Tongue (tissue), 3 donors: ENCODE measurements at places on chromosomes 13 and 19.

DNA sequence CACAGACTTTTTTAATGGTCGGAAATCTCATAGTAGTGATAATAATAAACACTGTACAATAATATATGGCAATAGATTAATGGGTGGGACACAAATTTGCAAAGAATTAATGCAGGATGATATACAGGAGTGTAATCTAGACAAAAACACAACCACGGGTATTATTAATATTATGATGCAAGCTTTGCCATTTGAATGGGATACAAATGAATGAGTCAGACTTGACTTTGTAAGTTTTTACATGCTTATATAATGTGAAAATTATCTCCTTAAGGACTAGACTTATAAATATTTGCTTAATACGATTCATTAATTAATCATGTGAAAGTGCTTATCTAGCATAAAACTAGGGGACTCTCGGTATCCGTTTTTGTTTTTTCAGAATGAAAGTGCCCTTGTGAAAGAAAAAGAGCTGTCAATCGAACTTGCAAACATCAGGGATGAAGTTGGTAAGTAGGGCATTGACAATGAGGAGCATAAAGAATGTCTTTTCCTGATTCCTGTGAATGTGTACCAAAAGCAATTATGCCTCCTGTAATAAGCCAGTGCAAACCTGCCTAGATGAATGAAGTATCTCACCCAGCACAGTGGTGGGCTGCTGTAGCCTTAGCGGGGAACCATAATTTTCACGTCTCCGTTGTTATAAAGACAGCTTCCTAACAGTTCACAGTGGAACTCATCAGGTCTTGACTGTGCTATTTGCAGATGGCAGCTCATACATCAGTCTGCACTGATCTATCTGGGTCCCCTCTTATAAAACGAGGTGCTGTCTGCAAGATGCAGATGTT lies 155.7 kb downstream of the SLC7A1 start:
- no peak for DNase-seq

- peak; percentile 86 for DNase-seq
Observed at GRCh38 chr19:7852851-7853769, 21.1 kb downstream of the PRR36 start.

- peak; percentile 94 for DNase-seq
Observed at GRCh38 chr19:34501339-34502320, 20.1 kb downstream of the WTIP start.

DNA sequence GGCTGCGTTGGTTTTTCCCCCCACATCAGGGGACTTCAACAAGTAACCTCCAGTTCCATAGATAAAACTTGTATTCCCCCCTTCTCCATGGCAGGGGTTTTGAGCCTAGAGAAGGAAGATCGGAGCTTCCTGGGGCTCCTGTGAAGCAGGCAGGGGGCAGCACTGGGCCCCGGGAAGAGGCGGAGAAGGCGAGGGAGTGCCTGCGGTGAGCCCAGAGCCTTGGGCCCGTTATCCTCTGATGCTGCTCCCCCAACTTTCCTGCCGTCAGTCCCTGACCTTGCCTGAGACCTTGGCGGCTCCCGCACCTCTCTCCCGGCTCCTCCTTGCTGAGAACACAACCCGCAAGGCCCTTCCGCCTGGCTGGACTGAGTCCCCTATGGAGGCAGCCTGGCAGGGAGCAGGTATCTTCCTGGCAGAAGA lies 2.5 kb downstream of the LIPE start:
- no peak for DNase-seq

GRCh38 chr13:75947448-75947847 lies 311.3 kb downstream of the LMO7 start:
- no peak for DNase-seq

GRCh38 chr19:43662487-43662886 lies 7.5 kb downstream of the PLAUR start:
- no peak for DNase-seq

GRCh38 chr13:113361406-113361805 lies 2.5 kb downstream of the GRTP1 start:
- no peak for DNase-seq

GRCh38 chr19:39852882-39853281 lies 6.7 kb upstream of the FBL start:
- no peak for DNase-seq

- DNase-seq = no peak
Observed at GRCh38 chr19:20162821-20163220, 4.2 kb upstream of the ZNF486 start.

DNA sequence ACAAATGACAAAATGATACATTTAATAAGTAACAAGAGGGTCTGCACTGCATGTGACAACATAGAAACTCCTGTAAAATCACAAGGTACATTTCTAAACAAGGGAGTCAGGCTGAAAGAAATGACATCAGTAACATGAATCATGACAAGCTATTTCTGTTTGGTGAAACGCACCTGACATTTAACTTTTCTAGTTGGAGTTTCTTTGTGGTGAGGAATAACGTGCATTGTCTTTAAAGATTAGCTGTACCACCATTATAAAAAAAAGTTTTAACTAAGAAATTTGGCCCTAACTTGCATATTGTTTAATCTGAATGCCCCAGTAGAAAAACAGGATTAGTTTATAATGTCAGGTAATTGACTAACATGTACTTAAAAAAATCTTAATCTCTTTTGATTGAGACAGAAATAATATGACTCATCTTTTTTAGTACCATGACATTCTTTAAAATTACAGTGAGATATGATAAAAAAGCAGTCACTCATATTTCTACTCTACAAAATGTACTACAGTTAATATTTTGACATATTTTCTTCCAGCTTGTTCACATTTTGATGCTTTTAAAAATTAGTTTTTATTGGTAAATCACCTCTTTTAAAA lies 418.2 kb downstream of the KLF12 start:
- DNase-seq = no peak

- peak; percentile 6 for DNase-seq
Observed at GRCh38 chr19:44587963-44588770, 25.2 kb upstream of the IGSF23 start.

GRCh38 chr19:10712045-10712444 lies 5.8 kb upstream of the DNM2 start:
- DNase-seq = no peak

GRCh38 chr19:33266974-33267484 lies 35.3 kb downstream of the CEBPA start:
- DNase-seq = no peak

- peak; percentile 17 for DNase-seq
Observed at GRCh38 chr13:42354241-42355091, 82.5 kb downstream of the AKAP11 start.

DNA sequence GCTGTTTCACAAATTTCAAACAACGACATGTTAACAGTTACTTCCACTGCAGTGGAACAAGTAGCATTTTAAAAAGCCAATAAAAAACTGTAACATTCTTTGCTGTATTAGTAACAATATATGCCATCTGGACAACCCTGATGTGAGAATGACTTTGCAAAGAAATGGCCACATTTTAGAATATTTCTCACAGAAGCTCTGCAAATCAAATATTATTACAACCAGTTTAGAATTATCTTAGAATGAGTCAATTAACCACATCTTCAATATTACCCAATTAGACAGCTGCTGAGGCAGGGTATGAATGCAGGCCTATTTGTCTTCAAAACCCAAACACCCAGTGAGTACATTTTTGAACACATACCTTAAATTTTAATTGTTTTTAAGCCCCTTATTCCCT lies 3.2 kb downstream of the ZNF699 start:
- DNase-seq = no peak

GRCh38 chr13:112814905-112815585 lies 125.2 kb downstream of the ATP11A start:
- DNase-seq = no peak

DNA sequence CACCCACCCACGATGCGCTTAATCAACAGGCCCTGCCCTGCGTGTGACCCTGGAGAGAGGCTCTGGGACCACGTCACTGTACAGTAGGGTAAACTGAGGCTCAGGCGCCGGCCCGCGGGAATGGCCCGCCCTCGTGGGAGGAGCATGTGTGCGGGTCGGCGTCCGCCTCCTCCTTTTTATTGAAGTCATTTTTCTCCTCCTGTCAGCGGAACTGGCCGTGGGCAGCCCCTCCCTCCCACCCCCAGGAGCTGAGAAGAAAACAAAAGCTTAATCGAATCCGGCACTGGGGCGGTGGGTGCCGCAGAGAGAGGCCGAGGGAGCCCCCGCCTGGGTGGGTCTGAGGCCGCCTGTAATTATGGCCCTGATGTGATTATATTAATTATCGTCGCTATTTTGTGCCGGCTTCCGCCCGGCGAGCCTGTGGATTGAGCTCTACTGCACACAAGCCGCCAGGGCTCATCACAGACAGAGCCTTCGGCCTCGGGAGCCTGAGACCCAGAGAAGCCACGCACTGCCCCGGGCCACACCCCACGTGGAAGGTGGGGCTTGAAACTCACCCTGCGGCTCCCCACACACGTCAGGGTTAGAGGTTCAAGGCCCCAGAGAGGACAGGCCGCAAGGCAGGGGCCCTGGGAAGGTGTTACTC lies 7.0 kb downstream of the C2CD4C start:
- no peak for DNase-seq

GRCh38 chr19:49475995-49476880 lies 2.2 kb downstream of the FLT3LG start:
- DNase-seq = peak; percentile 61

DNA sequence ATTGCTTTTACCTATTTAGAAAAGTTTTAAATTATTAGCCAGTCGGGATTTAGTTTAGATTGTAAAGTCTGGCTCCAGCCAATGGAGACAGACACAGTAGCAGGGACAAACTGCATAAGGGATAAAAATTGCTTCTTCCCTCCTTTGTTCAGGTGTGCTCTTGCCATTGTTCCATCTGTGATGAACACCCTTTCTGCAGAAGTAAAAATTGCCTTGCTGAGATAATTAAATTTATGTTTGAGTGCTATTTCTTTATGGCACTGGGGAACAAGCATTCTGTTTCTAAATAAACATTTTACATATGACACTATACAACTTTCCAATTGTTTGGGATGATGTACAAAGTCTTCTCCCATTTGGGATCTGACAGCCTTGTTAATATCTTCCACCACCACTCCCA lies 18.0 kb downstream of the OR7C2 start:
- no peak for DNase-seq

GRCh38 chr13:73599232-73600128 lies 534.7 kb downstream of the KLF12 start:
- DNase-seq = no peak

- DNase-seq = no peak
Observed at GRCh38 chr19:6429419-6430221, 3.9 kb downstream of the SLC25A41 start.

GRCh38 chr19:17530586-17530985 lies 19.1 kb downstream of the PGLS start:
- DNase-seq = no peak

GRCh38 chr13:28333204-28333881 lies 161.6 kb downstream of the FLT1 start:
- no peak for DNase-seq

DNA sequence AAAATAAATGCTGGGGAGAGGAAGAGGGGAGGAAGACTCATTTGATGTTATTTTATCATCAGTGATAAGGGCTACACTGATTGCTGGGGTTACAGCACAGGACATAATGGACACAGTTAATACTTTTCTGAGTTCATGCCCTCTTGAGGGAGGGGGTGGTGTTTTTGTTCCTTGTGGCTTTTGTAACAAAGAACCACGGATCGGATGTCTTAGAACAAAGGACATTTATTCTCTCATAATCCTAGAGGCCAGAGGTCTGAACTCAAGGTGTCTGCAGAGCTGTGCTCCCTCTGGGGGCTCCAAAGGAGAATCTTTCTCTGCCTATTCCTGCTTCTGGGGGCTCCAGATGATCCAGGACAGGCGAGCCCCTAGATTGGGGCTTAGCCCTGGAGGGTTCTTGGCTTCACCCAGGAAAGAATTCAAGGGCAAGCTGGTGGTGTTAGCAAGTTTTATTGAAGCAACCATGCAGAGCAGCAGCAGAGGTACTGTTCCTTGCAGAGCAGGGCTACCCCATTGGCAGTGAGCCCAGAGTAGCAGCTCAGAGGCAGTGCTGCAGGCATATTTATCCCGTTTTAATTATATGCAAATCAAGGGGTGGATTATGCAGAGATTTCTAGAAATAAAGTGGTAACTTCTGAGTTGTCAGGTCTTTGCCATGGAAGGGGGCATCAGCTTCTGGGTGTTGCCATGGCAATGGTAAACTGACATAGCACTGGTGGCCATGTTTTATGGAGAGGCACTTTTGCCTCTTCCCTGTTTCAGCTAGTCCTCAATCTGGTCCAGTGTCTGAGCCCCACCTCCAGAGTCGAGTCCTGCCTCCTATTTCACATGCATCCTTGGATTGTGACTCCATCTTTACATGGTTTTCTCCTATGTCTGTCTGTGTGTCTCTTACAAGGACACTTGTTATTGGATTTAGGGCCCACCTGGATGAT lies 18.0 kb downstream of the VAV1 start:
- no peak for DNase-seq

- no peak for DNase-seq
Observed at GRCh38 chr19:2623798-2624197, 78.7 kb downstream of the GNG7 start.

- DNase-seq = peak; percentile 82
Observed at GRCh38 chr13:36163809-36164308, 32.7 kb upstream of the DCLK1 start.

DNA sequence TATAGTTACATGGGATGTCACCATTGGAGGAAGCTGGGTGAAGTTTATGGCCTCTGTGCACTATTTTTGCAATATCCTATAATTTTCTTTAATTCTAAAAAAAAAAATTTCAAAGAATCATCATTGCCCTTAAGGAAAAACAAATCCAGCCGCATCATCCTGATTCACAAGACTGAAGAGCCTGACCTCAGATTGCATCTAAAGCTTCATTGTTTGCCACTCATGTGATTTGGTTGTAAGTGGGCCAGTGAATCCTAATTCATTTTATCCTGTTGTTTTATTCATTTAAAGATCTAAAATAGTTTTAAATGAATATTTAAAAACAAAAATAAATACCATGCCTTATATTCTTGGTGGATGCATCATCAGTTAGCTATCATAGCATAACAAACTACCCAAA lies 504.5 kb downstream of the TBC1D4 start:
- no peak for DNase-seq

GRCh38 chr19:29548483-29549085 lies 22.8 kb downstream of the VSTM2B start:
- no peak for DNase-seq

GRCh38 chr19:48419158-48419920 lies 25.9 kb downstream of the GRIN2D start:
- DNase-seq = peak; percentile 70

DNA sequence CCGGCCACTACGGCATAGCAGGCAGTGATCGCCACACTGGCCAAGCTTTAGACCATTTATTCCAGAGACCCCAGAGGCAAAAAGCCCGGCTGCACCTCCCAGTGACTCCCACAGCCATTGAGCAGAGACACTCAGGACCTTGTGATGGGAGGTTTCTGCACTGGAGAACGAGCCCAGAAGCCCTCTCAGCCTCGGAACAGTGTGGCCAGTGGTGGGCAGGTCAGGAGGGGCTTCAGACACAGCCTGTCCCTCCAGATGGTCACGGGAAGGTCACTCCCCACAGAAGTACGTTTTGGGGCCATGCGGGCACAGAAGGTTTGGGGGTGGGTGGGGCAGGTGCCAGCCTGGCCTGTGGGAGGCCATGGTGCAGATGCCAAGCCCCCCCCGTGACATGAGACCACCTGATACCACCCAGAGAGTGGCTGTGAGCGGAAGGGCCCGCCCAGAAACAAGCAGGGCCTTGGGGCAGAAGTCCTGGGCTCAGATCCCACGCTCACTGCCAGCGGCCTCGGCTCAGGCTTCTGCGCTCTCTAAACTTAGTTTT lies 599 bp upstream of the F10 start:
- no peak for DNase-seq
